Naive thymus-derived CD4-positive, alpha-beta T cell (primary cell): ENCODE measurements at places on chromosomes 13 and 19. TPM values are rescaled to one million over a fixed set of nuclear protein-coding genes. Genes with fewer than 3 reads are reported as not detected.

Gene STARD13
- 0.71 and 0.73 TPM in 2 replicates for total RNA-seq

Gene VRK3
- 70.6 TPM for total RNA-seq

Gene KLF1
- total RNA-seq: not detected

Gene ZNF625
- 5.2 TPM for total RNA-seq

GRCh38 chr19:4713384-4713951, 10.2 kb downstream of the DPP9 start:
- H3K4me3 ChIP-seq: no peak overlapping the region
- no peak overlapping the region for H3K27ac ChIP-seq
- no peaks in the 10 kb centered on the region for H3K36me3 ChIP-seq
- no peak for DNase-seq

- H3K36me3 ChIP-seq: no peaks in the 10 kb centered on the region
- H3K4me3 ChIP-seq: no peak overlapping the region
- DNase-seq: no peak
- no peaks in the 10 kb centered on the region for H3K4me1 ChIP-seq
- no peaks in the 10 kb centered on the region for H3K27me3 ChIP-seq
Observed at GRCh38 chr13:42633495-42633894, 59.5 kb downstream of the TNFSF11 start.
